ENCODE measurements at places on chromosomes 11 and 22. TPM values are rescaled to one million over a fixed set of nuclear protein-coding genes. Genes with fewer than 3 reads are reported as not detected.

DNA sequence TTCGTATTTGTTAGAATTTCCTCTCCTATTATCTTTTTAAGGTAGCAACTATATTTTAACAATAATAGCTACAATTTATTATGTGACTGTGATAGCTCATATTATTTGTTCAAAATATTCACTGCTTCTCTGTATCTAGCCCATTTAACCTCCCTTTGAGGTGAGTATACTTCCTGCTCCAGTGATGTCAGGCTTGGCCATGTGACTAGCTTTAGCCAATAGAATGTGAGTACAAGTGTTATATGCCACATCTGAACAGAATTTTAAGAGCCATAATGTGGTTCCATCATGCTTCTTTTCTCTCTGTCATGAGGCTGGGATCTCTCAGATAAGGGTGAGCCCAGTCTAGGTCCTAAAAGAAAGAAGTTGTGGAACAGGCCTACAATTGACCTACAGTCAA is 217.6 kb downstream of the TTC28 start:
- no peak for DNase-seq

- no peak for DNase-seq
Measured at GRCh38 chr22:50720301-50721256, 17.4 kb upstream of the ACR start.

DNA sequence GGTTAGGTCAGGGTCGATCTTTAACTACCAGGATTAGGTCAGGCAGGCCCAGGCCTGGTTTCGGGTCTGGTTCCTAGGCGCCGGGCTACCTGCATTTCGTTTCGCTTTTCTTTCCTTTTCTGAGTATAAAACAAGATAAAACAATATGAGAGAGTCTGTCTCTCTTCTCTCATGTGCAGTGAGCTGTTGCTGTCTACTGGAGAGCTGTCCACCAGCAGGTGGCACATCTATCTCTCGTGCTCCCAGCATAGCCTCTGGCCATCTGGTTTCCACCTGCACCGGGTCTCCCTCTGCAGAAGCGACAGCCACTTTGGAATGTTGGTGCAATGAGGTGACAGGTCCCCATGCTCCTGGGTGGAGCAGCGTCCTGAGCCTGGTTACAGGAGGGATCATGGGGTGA is 27.6 kb downstream of the RIBC2 start:
- DNase-seq: peak; percentile 59

DNA sequence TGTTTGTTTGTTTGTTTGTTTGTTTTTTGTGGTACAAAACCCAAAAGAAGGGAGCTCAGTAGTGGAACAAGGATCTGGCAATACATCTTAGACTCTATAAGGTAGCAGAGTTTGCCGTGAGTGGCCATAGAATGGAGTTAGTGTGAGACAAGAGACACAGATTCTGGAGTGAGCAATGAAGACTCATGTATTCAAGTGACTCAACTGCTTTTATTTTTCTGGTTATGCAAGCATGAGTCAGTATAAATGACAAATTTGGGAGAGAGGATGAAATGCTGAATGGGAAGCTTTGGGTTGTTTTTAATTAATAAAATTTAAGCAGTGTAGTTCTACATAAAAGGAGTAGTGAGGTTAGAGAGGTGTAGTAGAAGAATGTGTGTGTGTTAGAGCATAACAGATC is 143.6 kb upstream of the ANO5 start:
- no peak for DNase-seq

- no peak for DNase-seq
Measured at GRCh38 chr11:44978274-44978960, 27.7 kb upstream of the TP53I11 start.

DNA sequence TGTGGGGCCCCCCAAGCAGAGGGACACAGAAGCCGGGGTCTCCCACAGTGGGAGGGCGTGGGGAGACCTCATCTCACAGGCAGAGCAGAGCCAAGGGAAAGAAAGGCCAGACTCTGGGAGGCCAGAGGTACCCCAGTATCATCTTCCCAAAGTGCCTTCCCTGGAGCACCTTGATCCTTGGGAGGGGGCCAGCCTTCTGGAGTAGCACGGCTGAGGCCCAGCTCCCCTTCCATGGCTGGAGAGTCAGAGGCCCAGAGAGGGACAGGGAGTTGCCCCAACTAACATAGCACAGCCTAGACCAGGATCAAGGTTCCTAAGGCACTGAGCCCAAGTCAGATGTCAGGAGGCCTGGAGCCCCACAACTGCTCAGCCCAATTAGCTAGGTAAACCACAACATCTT is 50.6 kb downstream of the ELFN2 start:
- DNase-seq: no peak

The ANO9 gene
- 11.2 TPM for polyA plus RNA-seq

- DNase-seq: no peak
Measured at GRCh38 chr11:128324531-128325141, 262.7 kb downstream of the ETS1 start.

DNA sequence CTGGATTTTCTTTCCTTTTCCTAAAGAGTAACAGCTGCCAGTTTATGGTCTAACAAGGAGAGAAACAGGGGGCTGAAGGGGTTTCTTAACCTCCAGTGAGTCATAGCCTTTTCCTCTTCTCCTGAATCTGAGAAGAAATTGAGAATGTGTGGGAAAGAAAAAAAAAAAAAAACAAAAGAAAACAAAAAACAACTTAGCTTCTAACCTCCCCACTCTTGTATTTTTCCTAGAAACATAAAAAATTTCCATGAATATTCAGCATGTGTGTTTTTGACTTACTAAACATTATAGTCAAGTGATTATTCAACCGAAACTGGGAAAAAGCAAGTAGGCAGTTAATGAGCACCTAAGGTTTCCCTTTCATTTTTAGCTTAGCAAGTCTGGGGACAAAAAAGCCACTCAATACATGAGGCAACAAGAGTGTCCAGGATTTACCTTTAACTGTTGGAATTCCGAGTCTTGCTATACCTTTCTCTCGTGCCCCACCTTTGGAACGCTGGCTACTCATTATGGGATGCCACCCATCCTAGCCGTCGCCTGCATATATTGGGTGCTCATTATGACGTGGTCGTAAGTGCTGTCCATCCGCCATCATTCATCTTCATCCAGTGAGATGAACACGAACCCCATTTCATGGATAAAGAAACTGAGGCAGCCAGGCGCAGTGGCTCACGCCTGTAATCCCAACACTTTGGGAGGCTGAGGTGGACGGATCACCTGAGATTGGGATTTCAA is 2.4 kb downstream of the ASPHD2 start:
- no peak for DNase-seq

GRCh38 chr11:132264616-132265015 is 894.2 kb downstream of the NTM start:
- DNase-seq: no peak

- peak; percentile 59 for DNase-seq
Measured at GRCh38 chr11:116773203-116774097, 663 bp upstream of the BUD13 start.

GRCh38 chr11:45809456-45810395 is 4.8 kb downstream of the SLC35C1 start:
- DNase-seq: no peak

DNA sequence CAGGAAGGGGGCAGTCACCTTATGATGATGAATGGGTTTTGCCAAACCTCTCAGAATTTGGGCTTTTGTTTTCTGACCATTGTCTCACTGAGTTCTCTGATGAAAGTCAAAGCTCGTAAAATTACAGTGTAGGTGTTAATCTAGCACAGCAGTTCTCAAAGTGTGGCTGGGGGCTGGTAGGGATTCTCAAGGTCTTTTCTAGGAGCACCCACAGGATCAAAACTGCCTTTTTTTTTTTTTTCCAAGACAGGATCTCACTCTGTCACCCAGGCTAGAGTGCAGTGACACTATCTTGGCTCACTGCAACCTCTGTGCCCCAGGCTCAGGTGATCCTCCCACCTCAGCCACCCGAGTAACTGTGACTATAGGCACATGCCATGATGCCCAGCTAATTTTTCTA is 66.1 kb downstream of the C22orf31 start:
- no peak for DNase-seq

The MGAT3 gene
- polyA plus RNA-seq: 32.6 TPM

- no peak for DNase-seq
Measured at GRCh38 chr11:35122308-35122707, 16.7 kb upstream of the CD44 start.

The KCNE3 gene
- polyA plus RNA-seq: 35.0 TPM

DNA sequence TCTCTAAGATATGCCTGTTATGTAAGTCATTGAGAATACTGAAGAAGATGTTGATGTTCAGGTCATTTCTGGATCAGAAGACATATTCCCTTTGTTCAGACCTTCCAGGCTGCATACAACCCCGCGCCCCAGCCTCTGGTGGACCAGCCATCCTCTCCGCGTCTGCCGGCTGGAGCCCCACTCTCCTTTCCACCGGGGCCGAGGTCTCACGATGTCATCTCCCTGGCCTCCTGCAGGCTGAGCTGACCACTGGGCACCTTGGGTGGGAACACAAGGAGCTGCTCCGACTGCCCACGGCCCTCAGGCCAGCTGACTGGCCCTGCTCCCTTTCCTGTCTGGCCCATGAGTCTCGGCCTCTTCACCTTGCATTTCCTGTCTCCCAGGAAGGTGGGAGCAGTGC is 124.6 kb downstream of the SHANK2 start:
- no peak for DNase-seq

DNA sequence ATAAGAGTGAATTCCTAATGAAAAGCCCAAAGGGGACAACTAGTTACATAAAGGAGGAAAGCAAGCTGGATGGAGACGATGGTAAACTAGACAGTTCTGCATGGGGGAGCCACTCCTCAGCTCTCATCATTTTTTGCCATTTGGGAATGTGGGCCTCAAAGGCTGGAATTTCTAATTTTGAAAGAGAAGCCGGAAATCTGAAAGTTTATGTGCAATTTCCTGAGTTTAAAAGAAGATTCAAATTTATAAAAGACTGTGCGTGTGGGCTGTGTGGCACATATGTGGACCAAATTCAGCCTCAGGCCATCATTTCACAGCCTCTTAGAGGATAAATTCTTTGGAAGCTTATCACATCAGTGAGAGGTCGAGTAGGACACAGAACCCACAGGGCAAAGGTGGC is 18.3 kb upstream of the CRY2 start:
- no peak for DNase-seq

DNA sequence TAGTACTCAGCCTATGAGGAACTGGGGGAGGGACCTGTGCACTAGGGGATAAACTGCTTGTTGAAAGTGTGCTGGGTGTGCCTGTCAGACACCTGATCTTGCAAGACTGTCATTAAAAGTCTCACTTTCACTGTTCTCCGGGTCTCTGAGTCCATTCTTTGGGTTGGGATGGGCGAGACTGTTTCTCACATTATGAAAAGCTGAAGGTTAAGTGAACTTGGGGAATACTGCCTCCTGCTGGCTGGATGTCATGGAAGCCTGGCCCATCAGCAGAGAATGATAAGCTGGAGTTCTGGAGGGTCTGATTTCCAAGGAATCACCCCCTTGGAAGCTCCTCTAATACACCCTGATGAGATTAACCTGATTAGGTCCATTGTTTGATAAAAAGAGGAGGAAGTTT is 9.0 kb upstream of the VPREB1 start:
- peak; percentile 54 for DNase-seq

The OR10G6 gene
- polyA plus RNA-seq: not detected

The PATE1 gene
- not detected for polyA plus RNA-seq

The VSIG10L2 gene
- polyA plus RNA-seq: not detected

The CRYBB2 gene
- polyA plus RNA-seq: 0.36 TPM

The RFPL1 gene
- polyA plus RNA-seq: 1.1 TPM

The SLC22A6 gene
- polyA plus RNA-seq: 32.2 TPM

- no peak for DNase-seq
Measured at GRCh38 chr11:61725781-61726231, 26.6 kb upstream of the MYRF start.
